Activated naive CD4-positive, alpha-beta T cell (primary cell): ENCODE measurements at places on chromosomes 2 and 18.

DNA sequence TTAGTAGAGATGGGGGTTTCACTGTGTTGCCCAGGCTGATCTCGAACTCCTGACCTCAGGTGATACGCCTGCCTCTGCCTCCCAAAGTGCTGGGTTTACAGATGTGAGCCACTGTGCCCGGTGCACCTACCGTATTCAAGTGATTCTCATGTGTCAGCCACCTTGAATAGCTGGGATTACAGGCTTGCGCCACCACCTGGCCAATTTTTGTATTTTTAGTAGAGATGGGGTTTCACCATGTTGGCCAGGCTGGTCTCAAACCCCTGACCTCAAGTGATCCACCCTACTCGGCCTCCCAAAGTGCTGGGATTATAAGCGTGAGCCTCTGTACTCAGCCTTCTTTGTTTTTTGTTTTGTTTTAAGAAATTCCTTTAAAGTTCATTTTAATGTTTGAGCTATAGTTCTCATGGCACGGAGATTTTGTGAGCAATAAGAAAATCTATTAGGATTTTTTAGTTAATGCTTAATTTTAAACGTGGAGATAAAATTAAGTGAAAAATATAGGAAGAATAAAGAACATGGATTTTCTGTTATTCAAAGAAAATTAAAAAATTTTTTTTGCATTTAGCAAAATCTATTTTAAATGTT is 242.6 kb downstream of the PHLPP1 start:
- no peak for DNase-seq

- DNase-seq, result no peak
These were observed 26.4 kb downstream of the TRAPPC12 start for GRCh38 chr2:3405876-3406275.

DNA sequence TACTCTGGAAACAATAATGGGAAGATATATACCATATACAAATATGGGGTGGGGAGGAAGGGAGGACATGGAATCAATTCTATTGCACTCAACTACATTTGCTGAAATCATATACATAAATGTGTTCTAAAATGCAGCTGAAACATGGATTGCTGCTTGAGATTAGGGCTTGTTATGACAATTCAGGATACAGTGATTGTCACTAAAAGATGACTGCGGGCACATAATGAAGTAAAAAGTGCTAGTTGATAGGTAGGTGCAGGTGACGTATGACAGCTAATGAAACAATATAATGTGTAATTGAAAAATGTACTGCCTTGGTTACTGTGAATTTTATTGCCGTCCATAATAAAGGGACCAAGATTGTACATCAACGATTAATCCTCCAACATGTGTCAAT is 1062.1 kb upstream of the FANCL start:
- no peak for DNase-seq

- DNase-seq, result no peak
These were observed 1141.8 kb downstream of the RPIA start for GRCh38 chr2:89833116-89833779.

- no peak for DNase-seq
These were observed 6.9 kb upstream of the IGFBP2 start for GRCh38 chr2:216626168-216626874.

DNA sequence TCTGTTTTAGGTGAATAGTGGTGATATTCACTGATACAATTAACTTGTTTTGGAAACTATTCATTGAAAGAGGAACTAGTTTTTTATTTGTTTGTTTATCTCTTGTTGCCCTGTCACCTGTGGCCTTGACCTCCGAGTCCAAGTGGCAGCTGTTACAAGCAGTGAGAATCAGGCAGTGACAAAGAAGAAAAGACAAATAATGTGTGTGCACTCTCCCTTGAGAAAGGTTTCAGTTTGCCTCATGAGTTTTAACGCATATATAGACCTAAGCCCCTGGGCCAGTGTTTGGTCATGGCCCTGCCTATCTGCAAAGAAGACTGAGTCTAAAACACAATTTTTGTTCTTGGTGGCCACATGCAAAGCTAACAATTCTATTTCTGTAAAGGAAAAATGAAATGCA is 15.3 kb downstream of the KYNU start:
- DNase-seq, result no peak

- no peak for DNase-seq
These were observed 20.1 kb upstream of the ACMSD start for GRCh38 chr2:134818321-134818720.

DNA sequence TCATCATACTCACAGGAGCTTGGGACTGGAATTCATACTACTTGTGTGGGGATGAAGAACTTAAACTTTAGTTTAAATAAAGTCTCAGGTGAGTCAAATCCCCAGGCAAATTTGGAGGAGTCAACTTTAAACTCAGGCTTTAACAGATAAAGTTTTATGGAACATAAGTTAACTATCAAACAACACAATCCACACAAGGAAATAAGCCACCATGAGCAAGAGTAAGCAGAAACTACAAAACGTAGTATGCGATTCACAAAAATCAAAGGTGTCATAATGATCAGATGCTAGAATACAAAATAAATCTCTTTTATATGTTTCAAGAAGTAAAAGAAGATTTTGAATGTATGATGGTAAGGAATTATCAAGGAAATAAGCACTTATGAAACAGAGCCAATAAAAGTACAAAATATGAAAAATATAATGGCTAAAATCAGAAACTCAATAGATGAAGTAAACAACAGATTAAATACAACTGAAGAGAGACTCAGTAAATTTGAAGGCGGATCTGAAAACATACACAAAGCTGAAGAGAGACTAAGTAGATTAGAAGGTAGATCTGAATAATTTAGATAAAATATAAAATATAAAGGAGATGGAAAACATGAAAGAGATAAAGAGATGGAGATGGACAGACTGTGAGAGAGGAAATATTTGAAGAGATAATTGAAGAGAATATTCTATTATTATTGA is 97.5 kb upstream of the TWIST2 start:
- DNase-seq, result no peak

GRCh38 chr2:215998636-215999035 is 14.7 kb downstream of the MREG start:
- no peak for DNase-seq

GRCh38 chr2:219003267-219003634 is 10.0 kb upstream of the CRYBA2 start:
- DNase-seq, result no peak

DNA sequence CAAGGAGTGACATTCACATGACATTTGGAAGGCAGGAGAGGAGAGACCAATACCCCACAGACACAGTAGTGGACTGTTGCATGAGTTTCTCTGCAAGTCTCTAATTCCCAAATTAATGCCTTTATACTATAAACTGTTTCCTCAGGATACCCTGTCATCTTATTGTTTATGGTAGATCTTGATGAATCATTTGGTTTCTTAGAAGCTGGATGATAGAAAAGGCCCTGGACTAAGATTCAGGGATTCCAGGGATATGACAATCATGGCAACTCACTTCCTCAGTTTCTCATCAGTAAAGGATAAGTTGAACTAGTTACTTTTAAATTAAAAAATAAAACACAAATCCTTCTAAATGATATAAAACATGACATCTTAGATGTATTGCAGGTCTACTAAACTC is 292.5 kb downstream of the TDRD15 start:
- DNase-seq, result no peak

DNA sequence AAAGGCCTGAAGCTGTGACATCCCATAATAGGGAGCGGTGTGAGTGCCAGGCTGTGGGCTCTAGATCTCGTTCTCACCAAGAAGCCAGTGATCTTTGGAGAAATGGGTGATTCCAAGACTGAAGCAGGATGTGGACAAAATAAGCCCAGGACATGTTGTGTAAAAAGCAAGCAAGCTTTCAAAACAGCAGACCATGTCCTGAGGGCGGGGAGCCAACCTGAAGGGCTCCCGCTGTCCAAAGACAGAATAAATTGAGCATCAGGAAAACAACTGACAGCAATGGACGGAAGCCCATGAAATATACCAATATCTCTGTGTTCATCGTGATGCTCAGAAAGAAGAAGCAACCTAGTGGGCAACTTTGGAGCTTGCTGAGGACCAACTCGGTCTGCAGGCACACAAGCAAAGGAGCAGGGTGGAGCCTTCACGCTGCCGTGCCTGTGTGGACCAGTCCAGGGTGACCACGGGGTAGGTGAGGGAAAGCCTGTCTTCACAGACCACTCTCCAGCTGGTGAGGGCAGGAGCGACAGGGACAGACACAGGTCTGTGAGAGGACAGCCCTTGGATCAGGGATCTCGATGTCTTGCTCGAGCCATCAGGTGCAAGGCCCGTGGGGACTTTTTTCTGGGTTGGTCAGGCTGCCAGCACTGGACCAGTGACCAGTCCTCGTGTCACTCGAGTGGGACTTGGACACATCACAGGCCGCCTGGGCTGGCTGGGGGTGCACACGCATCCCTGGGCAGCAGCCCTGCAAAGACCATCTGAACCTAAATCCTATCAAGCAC is 21.5 kb downstream of the MTERF4 start:
- no peak for DNase-seq

- no peak for DNase-seq
These were observed 38.8 kb upstream of the PSME4 start for GRCh38 chr2:54009549-54009948.

DNA sequence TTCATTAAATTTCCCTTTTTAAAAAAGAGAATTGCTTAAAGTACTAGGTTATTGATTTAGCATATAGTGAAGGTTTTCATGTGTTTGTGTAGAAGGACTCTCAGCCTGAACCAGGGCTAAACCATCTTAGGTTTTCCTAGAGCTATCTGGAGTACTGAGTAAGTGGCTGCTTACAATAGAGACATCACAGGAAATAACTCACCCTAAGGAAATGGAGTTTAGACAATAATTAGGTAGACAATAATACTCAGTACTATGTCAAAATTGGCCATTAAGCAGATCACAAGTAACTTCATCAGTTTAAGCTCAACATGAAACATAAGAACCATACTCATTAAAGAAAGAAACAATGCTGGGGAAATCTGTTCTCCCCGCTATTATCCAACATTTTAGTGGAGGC is 240.0 kb downstream of the RND3 start:
- no peak for DNase-seq

- no peak for DNase-seq
These were observed 112.9 kb downstream of the LTBP1 start for GRCh38 chr2:33059471-33060156.

- no peak for DNase-seq
These were observed 17.9 kb downstream of the B3GNT7 start for GRCh38 chr2:231413456-231413855.

DNA sequence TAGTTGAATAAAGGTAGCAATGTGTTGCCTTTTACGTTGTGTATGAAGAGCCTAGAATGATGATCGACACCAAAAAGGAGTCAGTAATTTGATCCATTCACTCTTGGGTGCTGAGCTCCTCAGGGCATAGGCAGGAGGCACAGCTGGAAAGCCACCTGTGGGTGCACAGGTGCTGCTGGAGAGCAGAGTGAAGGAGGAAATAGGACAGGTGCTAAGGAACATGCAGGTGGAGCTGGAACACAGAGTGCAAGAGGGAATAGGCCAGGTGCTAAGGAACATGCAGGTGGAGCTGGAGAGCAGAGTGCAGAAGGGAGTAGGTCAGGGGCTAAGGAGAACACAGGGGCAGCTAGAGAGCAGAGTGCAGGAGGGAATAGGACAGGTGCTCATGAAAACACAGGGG is 86.1 kb downstream of the SH3YL1 start:
- no peak for DNase-seq

DNA sequence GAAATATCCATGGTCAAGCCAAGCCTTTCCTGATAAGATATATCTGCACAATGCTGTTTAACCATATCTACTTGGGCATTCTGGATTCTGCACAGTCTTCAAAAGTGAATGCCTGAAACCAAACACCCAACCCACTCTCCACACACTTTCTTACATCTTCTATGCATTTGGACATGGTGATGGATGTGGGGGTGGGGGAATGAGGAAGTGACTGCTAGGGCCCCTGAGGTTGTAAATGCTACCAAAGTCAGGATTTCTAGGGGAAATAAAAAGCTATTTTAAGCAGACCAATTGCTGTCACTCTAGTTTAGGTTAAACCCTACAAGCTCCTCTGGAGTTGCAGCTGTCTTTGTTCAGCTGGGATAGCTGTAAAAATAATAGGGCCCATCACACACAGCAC is 26.7 kb upstream of the TGFA start:
- no peak for DNase-seq

DNA sequence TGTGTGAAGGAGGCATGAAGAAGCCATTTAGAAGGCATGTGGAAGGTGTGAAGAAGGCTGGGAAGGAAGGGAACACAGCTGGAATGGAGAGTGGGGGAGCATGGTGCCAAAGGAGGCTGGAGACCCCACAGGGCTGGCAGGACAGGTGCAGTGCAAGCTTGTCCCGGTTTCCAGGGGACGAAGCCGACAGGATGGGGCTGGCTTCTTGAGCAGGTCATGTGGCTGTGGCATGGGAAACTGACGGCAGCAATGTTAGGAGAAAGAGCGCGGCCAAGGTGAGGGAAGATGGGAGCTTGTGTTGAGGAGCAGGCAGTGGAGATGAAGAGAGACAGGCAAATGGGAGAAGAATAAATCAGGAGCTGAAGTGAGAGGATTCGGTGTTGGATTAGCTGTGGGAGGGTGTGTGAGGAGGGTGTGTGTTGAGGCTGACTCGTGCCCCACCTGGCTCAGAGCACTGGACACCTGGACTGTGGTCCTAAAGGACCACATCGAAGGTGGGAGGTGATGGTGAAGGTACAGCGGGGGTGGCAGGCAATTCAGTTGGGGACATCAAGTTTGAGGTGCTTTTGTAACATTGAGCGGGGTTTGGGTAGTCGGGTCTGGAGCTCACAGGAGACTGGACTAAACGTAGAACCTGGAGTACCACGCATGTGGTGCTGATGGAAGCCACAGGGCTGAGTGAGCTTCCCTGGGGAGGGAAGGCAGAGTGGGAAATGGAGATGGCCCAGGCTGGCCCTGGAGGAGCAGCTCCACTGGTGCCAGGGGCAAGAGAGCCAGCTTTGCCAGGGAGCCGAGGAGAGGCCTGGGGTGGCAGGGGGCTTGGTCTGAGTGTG is 165.6 kb upstream of the HDAC4 start:
- no peak for DNase-seq

GRCh38 chr18:22605736-22606135 is 188.0 kb upstream of the CTAGE1 start:
- DNase-seq, result no peak

DNA sequence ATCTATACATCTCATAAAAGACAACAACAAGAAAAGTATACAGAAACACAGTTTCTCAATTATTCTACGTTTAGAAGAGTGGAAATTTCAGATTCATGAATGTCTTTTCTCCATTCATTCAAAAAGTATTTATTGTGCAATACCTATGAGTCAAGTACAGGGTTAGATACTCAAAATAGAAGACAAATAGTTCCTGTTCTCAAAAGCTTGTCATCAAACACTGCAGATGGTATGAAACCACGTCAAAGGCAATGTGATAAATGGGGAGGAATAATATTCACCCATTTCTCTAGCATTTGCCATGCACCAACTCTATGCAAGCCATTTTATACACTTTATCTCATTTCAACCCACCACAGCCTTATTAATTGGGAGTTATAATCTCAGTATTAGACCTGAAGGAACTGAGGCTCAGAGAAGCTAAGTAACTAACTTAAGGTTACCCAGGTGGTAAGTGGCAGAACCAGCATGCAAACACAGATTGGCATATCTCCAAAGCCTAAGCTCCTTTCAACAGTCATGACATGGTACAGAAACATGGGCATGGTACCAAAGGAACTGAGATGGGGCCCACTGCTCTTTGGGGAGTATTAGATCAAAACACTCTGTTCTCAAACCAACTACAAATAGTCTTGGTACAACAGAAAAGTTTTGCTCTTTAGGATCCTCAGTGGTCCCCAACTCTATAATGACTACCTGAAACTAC is 67.2 kb upstream of the NPAS2 start:
- no peak for DNase-seq

- no peak for DNase-seq
These were observed 305.0 kb upstream of the EPAS1 start for GRCh38 chr2:45992021-45992740.

- no peak for DNase-seq
These were observed 14.9 kb downstream of the IGFBP2 start for GRCh38 chr2:216648105-216648504.

GRCh38 chr2:164976301-164976700 is 21.0 kb upstream of the SLC38A11 start:
- no peak for DNase-seq
